HS-27A (cell line): ENCODE measurements at places on chromosomes 6 and 20.
A peak's percentile ranks its signal among the peaks of the same experiment; 100 is the strongest.

GRCh38 chr6:16712255-16712930 lies 48.9 kb downstream of the ATXN1 start:
- no peak for DNase-seq

- no peak for DNase-seq
Observed at GRCh38 chr6:21595285-21596144, 2.0 kb downstream of the SOX4 start.

DNA sequence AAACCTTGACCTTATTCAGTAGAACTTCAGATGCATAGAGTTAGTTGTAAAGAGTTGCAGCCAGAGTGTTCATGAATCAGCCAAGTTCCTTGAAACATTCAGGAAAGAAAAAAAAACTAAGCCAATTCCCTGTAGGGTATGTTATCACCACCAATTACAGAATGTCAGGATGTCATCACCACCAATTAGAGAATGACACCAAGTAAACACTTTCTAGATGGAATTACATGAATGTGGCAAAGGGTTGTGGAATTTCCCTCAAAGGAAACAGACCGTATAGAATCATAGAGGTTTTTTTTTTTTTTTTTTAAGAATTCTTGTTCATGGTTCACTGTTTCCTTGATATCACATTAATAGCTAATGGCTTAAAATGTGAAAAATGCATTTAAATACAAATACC lies 472.1 kb upstream of the RNF217 start:
- DNase-seq: no peak

DNA sequence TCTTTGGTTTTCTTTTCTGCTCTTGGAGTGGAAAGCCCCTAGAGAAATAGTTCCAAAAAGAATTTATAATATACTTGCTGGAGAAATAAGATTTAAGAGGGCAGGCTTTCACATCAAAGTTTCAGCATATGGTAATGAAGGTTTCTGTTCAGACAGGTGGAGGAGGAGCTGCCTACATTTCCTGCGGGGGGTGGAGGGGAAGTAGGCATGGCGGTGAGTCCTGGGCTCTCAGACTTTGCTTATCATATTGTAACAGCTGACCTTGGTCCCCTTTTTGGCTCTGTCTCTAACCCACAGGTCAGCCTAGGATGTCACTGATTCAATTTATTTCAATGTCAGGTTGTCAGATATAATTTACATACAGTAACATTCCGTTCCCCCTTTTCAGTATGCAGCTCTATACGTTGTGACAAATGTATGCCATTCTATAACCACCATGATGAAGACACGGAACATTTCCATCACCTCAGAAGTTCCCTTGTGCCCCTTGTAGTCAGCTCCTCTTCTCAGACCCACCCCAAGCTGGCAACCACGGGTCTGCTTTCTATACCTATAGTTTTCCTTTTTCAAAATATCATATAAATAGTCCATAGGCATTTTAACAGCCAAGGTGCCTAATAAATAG lies 77.6 kb upstream of the GGTLC1 start:
- DNase-seq: no peak

- no peak for DNase-seq
Observed at GRCh38 chr6:131519670-131520436, 53.2 kb upstream of the ARG1 start.

- DNase-seq: no peak
Observed at GRCh38 chr6:150876598-150876997, 11.1 kb downstream of the MTHFD1L start.

DNA sequence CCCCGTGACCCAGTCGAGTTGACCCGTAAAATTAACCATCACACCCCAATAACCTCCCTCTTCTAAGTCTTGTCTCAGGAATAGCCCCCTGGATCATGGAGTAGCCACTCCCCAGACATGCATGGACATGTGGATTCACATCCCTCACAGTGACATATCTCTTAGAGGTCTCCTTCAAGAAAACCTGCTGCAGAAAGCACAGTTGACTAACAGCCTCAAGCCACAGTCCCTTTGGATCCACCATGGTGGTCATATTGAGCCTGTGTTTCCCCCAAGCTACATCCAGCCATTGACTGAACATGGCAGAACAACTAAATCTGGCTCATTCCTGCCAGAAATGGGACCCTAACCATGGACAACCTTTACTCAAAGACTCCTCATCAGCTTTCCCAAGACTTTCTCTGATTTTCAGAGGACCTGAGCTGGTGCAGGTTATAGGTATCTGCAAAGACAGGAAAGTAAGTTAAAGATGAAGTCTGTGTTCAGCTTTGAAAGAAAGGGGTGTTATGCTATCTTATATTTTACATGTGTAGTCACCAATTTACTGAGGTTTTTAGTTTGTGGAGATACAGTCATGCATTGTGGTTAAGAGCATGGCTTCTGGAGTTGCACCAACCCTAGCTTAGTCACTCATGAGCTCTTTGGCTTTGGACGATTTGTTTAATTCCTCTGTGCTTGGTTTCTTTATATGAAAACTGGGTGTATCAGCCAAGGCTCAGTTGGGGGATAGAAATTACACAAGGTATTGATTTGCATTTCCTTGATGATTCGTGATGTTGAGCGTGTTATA lies 219.1 kb downstream of the MYLK4 start:
- no peak for DNase-seq

DNA sequence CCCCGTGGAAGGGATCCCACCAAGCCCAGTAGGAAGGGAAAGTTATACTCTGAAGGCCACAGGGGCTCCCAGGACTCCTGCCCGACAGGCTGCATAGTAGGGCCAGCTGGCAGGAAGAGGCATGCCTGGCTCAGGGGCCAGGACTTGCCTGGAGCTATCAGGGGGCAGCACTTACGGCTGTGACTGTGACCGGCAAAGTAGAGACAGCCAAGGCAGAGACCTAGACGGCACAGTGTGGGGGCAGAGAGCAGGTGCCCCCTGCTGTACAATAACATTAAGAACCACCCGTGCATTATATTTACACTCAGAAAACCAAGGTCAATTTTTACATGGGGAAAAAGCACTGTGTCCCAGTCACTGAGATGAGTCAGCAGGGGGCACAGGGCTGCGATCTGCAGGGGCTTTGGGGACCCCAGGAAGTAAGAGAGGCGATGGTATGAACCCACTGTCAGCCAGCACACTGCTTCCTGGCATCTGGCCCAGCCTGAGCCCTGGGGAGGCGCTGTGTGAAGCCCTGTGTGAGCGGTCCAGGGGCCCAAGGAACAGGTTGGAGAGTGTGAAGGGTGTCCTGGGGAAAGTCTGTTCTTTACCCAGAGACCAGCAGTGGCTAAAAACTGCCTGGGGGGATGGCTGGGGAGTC lies 9.9 kb downstream of the CCDC167 start:
- no peak for DNase-seq

GRCh38 chr20:14866841-14867514 lies 529.6 kb upstream of the FLRT3 start:
- no peak for DNase-seq

GRCh38 chr6:148818939-148819575 lies 72.2 kb downstream of the UST start:
- no peak for DNase-seq

GRCh38 chr20:11012975-11013374 lies 339.2 kb upstream of the JAG1 start:
- DNase-seq: no peak

DNA sequence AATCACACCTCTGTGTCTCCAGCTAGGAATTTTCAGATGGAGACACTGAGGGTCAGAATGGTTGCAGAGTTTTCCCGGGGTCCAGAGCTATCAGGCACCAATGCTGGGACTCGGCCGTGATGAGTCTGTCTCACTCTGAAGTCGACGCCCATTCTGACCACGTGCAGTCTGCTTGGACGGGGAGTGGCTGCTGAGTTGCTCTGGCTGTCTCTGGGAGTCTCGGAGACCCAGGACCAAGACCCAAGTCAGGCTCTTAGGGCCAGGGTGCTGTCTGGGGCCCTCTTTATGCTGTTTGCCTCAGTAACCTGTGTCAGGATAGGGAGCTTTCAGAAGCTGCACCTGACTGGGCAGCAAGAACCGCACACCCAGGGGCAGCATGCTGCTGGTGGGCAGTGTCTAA lies 4.6 kb downstream of the IP6K3 start:
- DNase-seq: no peak

DNA sequence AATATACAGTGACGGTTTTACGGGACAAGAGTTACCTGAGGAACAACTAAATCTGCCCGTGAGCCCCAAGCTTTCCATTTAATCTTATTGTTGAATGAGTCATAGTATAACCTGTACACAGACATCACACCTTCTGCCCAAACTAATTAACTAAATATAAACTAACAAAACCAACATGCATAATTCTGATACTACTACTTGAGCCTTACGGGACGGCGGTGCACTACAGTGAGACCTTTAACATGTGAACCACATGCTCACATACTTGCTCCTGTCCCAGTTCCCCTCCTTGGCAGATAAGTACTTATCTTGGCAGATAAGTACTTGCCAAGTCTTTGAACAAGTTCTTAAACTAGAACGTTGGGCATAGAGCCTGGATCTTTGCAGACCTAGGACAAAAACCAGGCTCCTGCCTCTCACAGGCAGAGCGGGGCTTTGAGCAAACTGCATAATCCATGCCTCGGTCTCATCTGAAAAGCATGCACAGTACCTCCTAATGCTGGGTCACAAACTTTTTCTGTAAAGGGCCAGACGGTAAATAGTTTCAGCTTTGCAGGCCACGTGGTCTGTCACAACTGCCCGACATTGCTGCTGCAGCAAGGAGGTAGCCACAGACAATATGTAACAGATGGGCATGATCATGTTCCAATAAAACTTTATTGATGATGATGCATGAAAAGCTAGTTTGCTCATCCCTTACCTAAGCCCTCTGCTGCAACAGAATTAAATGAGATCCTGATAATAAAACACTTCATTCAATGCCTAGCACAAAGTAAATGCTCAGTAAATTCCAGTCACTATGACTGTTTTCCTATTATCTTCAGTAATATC lies 23.0 kb downstream of the ZNF217 start:
- no peak for DNase-seq

- DNase-seq: no peak
Observed at GRCh38 chr20:953742-954141, 37.6 kb upstream of the ANGPT4 start.

DNA sequence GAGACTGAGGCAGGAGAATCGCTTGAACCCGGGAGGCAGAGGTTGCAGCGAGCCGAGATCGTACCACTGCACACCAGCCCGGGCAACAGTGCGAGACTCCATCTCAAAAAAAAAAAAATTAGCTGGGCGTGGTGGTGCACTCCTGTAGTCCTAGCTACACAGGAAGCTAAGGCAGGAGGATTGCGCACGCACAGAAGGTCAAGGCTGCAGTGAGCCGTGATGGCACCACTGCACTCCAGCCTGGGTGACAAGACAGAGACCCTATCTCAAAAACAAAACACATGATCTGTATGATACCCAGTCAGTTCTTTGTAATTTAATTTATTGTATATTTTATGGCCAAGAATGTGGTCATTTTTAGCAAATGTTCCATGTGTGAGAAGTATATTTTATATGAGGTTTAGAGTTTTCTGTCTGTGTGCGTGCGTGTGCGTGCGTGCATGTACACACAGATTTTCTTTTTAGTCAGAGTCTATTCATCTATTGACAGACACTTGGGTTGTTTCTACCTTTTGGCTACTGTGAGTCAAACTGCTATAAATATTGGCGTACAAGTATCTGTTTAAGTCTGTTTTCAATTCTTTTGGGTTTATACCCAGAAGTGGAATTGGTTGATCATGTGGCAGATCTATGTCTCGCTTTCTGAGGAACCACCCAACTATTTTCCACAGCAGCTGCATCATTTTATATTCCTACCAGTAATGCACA lies 22.2 kb upstream of the MYL9 start:
- no peak for DNase-seq

DNA sequence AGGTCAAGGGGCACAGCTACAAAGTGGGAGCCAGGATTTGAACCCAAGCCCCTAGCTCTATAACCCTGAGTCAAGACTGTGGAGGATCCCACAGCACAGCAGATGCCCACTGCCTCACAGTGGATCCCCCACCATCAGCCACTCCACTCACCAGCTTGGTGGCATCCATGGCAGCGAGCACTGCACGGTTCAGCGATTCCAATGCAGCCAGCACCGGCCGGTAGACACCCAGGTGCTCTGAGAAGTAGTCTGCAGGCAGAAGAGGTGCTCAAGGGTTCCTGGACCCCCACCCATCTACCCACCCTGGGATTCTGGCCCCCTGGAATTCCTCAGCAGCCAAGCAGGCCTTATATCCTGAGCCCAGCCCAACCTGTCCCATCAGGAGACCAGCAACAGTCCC lies 2.5 kb downstream of the ACTL10 start:
- no peak for DNase-seq

DNA sequence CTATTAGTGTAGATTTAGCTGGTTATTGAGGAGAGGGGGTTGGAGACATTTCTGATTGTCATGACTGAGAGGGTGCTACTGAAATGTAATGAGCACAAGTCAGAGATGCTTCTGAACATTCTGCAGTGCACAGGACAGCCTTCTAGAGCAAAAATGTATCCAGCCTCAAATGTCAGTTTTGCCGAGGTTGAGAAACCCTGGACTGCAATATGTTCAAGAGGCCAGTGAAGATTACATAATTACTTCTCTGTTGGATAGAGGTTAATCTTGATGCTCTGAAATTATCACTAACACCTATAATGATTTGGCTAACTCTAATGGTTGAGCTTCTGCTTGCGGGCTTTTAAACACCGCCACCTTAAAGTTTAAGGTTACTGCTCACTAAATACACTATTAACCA lies 3.4 kb upstream of the DUSP22 start:
- DNase-seq: no peak

- no peak for DNase-seq
Observed at GRCh38 chr6:92806254-92806653, 613.1 kb downstream of the EPHA7 start.

- peak; percentile 14 for DNase-seq
Observed at GRCh38 chr20:13552061-13552460, 86.7 kb downstream of the TASP1 start.

GRCh38 chr6:168192901-168193815 lies 114.1 kb upstream of the FRMD1 start:
- DNase-seq: no peak

GRCh38 chr6:89787660-89788328 lies 31.8 kb downstream of the MDN1 start:
- DNase-seq: no peak

- DNase-seq: no peak
Observed at GRCh38 chr20:1426231-1426849, 33.5 kb upstream of the FKBP1A start.

- DNase-seq: no peak
Observed at GRCh38 chr6:23559587-23560343, 566.2 kb upstream of the NRSN1 start.

- DNase-seq: no peak
Observed at GRCh38 chr6:35784200-35784599, 3.4 kb downstream of the CLPSL1 start.

- DNase-seq: peak; percentile 91
Observed at GRCh38 chr6:27592481-27593199, 119.7 kb upstream of the ZNF184 start.

DNA sequence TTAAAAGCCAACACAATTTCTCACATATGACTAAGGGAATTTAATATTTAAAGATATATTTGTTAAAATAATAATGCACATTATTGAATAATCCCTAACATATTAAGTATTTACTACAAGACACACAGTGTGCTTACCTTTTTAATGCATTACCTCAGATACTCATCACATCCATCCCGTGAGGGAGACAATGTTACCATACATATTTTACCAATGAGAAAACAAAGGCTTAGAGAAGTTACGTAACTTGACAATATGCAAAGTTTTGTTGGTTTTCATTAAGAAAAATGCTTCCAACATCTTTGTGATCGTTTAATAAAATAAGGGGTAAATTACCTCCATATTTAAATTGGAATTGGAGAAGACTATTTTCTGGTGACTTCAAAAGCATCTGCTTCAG lies 4.3 kb downstream of the IFNGR1 start:
- DNase-seq: no peak

GRCh38 chr6:41733707-41734665 lies 1.4 kb downstream of the TFEB start:
- DNase-seq: peak; percentile 33

- no peak for DNase-seq
Observed at GRCh38 chr20:60467771-60468170, 509.5 kb downstream of the CDH26 start.
